ENCODE measurements at places on chromosomes 13 and 19. TPM values are rescaled to one million over a fixed set of nuclear protein-coding genes. Genes with fewer than 3 reads are reported as not detected.

GIPR gene
- total RNA-seq = 4.1 TPM

SMIM17 gene
- 0.88 TPM for total RNA-seq

CCDC169 gene
- 4.2 TPM for total RNA-seq

DIAPH3 gene
- total RNA-seq = 7.1 TPM

KANK2 gene
- total RNA-seq = 170 TPM

SCEL gene
- not detected for total RNA-seq

MUC16 gene
- 0.06 TPM for total RNA-seq

C5AR1 gene
- total RNA-seq = 8.3 TPM

IPO5 gene
- total RNA-seq = 139 TPM

RNF126 gene
- total RNA-seq = 27.6 TPM

LILRB1 gene
- total RNA-seq = 3.4 TPM

AP1M2 gene
- total RNA-seq = 39.8 TPM

OR2Z1 gene
- not detected for total RNA-seq

CEACAM1 gene
- total RNA-seq = 14.2 TPM

ACP7 gene
- 0.23 TPM for total RNA-seq

DIRAS1 gene
- 1.6 TPM for total RNA-seq

IFNL1 gene
- not detected for total RNA-seq

LILRA6 gene
- total RNA-seq = 3.3 TPM

PEG3 gene
- 71.2 TPM for total RNA-seq

ZNF470 gene
- 4.9 TPM for total RNA-seq

IGFL3 gene
- total RNA-seq = not detected

CAPN12 gene
- total RNA-seq = 12.4 TPM

TJP3 gene
- total RNA-seq = 18.3 TPM

C2CD4C gene
- 1.6 TPM for total RNA-seq

FBXL3 gene
- total RNA-seq = 76.7 TPM

KLK3 gene
- total RNA-seq = not detected

CRLF1 gene
- 1.2 TPM for total RNA-seq

NLRP7 gene
- total RNA-seq = 0.06 TPM

NCAN gene
- total RNA-seq = 0.23 TPM

Measured in metanephros (tissue), 2 donors.